ENCODE measurements at places on chromosomes 12 and 14.
A peak's percentile ranks its signal among the peaks of the same experiment; 100 is the strongest.

DNA sequence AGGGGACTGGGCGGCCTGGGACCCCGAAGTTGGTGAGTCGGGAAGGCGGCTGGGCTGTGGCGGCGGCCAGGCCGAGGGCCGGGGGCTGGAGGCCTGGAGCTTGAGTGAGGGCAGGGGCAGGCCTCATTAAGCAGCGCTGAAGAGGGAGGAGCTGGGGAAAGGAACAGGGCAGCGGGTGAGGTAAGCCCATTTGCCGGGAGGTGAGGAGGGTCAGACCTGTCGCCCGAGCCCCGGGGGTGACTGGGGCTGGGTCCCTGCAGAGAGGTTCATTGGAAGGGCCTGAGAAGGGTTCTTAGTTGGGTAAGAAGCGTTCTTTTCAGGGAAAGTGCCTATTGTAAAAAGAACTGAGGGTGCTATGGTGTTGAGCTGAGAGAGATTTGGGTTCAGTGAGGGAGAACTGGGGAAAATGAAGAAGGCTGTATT lies 441 bp downstream of the RAB5B start:
- peak; percentile 61 for DNase-seq

DNA sequence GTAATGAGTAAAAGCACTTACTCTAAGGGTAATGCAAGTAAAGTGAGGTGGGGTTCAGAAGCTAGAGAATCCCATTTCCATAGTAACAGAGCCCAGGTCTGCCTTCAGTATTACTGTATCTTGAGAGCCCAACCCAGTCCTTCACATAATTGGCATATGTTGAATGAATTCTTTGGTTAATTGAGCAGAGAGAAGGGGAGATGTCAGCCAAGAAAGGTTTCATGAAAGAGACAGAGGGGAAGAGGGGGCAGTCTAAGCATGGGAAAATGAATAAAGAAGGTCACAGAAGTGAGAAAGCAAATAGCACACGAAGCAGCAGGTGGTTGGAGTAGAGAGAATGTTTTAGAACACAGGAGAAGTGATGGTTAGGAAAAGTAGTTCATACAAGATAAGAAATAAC lies 371.1 kb downstream of the SEC23A start:
- DNase-seq = no peak

- DNase-seq = no peak
Observed at GRCh38 chr12:53227836-53228235, 4.2 kb downstream of the RARG start.

GRCh38 chr12:102883204-102883799 lies 33.7 kb downstream of the PAH start:
- DNase-seq = peak; percentile 24

DNA sequence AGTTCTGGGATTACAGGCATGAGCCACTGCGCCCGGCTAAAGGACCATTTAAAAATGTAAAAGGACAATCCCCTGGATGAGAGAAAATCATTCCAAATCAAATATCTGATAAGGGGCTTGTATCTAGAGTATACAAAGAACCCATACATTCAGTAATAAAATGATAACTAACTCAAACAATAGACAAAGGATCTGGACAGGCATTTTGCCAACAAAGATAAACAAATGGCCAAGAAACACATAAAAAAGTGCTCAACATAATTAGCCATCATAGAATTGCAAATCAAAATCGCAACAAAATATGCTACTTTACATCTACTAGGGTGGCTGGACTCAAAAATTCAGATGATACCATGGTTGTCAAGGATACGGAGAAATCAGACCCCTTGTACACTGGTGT lies 8.5 kb upstream of the BICD1 start:
- DNase-seq = no peak

DNA sequence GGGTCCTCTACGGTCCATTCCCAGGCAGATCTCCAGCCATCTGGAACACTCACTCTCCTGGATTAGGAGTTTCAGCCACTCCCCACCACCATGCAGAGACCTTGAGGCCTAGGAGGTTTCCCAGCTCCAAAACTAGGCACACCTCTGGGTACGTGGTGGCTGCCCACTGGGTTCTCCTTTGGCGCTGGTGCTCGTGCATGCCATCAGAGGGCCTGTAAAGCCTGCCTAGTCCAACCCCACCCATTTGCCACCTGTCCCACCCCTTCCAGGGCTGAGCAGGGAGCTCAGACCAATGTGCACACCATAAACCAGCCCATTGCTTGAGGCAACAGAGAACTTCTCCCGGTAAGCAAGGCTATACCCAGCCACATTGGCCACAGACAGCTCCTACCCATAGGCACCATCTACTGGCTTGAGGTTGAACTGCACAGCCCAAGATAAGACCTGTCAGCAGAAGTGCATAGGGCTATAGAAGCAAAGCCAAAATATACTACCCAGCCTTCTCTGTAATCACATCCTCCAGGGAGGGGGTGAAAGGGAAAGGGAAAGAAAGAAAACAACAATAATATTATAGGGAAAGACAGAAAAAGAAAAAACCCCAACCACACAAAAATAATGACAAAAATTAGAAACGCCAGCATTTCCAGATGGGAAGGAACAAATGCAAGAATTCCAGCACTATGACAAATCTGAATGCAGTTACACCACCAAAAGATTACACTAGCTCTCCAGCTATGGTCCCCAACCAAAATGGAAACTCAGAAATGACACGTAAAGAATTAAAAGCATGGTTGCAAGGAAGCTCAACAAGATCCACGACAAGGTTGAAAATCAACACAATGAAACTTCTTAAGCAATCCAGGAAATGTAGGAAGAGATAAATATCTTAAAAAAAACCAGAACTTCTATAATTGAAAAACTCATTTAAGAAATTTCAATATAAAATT lies 111.9 kb upstream of the CCDC175 start:
- DNase-seq = no peak
